Effector memory CD8-positive, alpha-beta T cell (primary cell): ENCODE measurements at places on chromosomes 3 and 15.
A peak's percentile ranks its signal among the peaks of the same experiment; 100 is the strongest.

DNA sequence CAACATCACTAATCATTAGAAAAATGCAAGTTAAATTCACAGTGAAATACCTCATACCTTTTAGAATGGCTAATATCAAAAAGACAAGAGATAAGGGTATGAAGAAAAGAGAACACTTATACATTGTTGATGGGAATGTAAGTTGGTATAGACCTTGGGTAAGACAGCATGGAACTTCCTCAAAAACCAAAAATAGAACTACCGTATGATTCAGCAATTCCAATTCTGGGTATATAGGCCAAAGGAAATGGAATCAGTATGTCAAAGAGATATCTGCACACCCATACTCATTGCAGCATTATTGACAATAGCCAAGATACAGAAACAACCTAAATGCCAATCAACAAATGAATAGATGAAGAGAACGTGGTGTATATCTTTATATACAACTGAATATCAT is 166.8 kb upstream of the LRRN1 start:
- H3K4me1 ChIP-seq: no peaks in the 10 kb centered on the region
- H3K4me3 ChIP-seq: no peak overlapping the region
- DNase-seq: no peak
- H3K36me3 ChIP-seq: no peaks in the 10 kb centered on the region
- H3K27me3 ChIP-seq: no peaks in the 10 kb centered on the region
- no peak overlapping the region for H3K27ac ChIP-seq

DNA sequence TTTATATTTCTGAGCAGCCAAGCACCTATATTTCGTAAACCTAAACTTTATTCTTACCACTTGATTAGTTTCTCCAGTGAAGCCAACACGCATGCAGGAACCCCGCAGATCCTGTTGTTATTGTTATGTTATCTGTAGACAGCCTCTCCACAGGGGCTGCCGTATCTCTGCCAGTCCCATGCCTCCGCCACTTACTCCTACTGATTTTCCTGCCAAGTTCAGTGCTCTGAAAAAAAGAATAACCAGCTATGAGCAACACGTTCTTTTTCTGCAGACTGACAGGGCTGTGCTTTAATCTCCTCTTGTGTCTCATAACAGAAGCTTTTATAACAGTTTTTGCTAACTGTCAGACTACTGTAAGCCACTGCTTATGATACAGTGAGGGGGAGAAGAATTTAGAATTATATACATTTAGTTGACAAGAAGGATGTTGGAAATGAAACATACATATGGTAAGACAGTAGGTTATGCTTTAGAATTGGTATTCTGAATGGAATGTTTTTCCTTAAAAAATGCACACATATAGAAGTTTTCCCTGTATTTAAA is 347.4 kb downstream of the SI start:
- no peaks in the 10 kb centered on the region for H3K27me3 ChIP-seq
- no peak overlapping the region for H3K4me3 ChIP-seq
- no peak for DNase-seq
- H3K36me3 ChIP-seq: no peaks in the 10 kb centered on the region
- H3K27ac ChIP-seq: no peak overlapping the region

GRCh38 chr15:39444735-39445470 is 136.0 kb upstream of the THBS1 start:
- H3K27me3 ChIP-seq: peaks cover 65% of the 10 kb centered on the region
- H3K27ac ChIP-seq: no peak overlapping the region
- no peaks in the 10 kb centered on the region for H3K36me3 ChIP-seq
- H3K4me1 ChIP-seq: no peaks in the 10 kb centered on the region

DNA sequence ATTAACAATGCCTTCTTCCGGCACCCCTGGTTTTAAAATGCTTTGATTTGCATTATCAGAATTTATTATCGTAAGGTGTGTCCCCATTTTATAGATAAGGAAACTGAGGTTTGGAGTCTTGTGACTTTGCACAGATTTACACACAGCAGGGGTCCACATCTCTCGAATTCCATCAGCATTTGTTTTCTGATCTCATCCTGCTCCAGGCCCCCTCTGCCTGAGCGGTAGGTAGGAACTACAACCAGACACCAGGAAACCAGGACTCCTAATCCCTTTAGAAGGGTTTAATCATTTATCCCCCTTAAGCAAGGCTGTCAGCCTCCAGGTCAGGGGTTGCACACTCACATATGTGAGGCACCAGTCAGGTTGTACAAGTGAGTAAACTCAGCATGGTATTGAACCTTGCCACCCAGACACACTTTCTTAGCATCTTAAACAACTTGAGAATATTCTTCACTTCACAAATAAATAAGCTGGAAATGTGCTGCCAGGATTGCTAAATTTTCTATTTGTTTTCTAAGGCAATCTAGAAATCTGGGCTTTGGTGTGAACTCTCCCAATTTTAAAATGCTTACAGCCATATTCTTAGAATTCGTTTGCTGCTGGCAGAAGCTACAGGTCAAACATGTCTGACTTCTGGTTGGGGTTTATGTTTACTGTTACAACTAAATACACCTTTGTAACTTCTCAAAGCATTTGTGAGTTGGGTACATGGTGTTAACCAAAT is 31.7 kb upstream of the CMTM7 start:
- no peaks in the 10 kb centered on the region for H3K27me3 ChIP-seq
- no peak overlapping the region for H3K27ac ChIP-seq
- no peak for DNase-seq
- no peak overlapping the region for H3K4me3 ChIP-seq
- H3K36me3 ChIP-seq: peaks cover 2% of the 10 kb centered on the region
- no peaks in the 10 kb centered on the region for H3K4me1 ChIP-seq

GRCh38 chr15:90641581-90642463 is 75.3 kb upstream of the BLM start:
- H3K4me1 ChIP-seq: peaks cover 9% of the 10 kb centered on the region
- H3K27me3 ChIP-seq: no peaks in the 10 kb centered on the region
- H3K36me3 ChIP-seq: peaks cover 26% of the 10 kb centered on the region
- no peak overlapping the region for H3K4me3 ChIP-seq

DNA sequence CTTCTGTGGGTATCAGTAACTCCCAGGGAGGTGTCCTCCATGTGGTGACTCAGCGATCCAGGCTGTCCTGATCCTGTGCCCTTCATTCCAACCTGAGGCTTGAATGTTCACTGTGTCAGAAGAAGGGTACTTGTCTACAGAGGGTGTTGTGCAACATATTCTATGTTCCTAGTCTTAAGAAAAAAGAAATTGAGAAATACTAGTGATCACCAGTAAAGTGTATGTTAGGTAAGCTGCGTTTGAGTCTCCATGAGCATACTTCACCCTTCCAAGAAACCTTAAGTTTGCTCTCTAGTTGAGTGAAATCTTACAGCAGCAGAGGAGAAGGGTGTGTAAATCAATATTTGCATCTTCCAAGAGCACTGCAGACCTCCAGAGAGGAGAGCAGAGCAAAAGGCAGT is 122.2 kb upstream of the SLC24A5 start:
- H3K27ac ChIP-seq: no peak overlapping the region
- no peak overlapping the region for H3K4me3 ChIP-seq
- no peaks in the 10 kb centered on the region for H3K27me3 ChIP-seq
- no peak for DNase-seq
- no peaks in the 10 kb centered on the region for H3K4me1 ChIP-seq
- H3K36me3 ChIP-seq: no peaks in the 10 kb centered on the region

GRCh38 chr3:79598594-79598993 is 169.2 kb downstream of the ROBO1 start:
- H3K4me1 ChIP-seq: no peaks in the 10 kb centered on the region
- no peak overlapping the region for H3K27ac ChIP-seq
- no peak for DNase-seq

GRCh38 chr15:64634027-64634426 is 141.4 kb downstream of the RBPMS2 start:
- no peaks in the 10 kb centered on the region for H3K27me3 ChIP-seq
- DNase-seq: peak; percentile 47
- H3K27ac ChIP-seq: peak overlapping the region; percentile 93
- H3K4me1 ChIP-seq: peaks cover 55% of the 10 kb centered on the region
- peak overlapping the region; percentile 78 for H3K4me3 ChIP-seq

GRCh38 chr3:155554777-155555451 is 190.0 kb downstream of the PLCH1 start:
- no peak overlapping the region for H3K4me3 ChIP-seq
- H3K4me1 ChIP-seq: no peaks in the 10 kb centered on the region
- H3K27me3 ChIP-seq: no peaks in the 10 kb centered on the region
- no peak overlapping the region for H3K27ac ChIP-seq
- no peak for DNase-seq

- DNase-seq: no peak
- no peaks in the 10 kb centered on the region for H3K36me3 ChIP-seq
- no peak overlapping the region for H3K27ac ChIP-seq
- H3K4me3 ChIP-seq: no peak overlapping the region
These were observed 22.6 kb upstream of the FSTL1 start for GRCh38 chr3:120473389-120473788.

DNA sequence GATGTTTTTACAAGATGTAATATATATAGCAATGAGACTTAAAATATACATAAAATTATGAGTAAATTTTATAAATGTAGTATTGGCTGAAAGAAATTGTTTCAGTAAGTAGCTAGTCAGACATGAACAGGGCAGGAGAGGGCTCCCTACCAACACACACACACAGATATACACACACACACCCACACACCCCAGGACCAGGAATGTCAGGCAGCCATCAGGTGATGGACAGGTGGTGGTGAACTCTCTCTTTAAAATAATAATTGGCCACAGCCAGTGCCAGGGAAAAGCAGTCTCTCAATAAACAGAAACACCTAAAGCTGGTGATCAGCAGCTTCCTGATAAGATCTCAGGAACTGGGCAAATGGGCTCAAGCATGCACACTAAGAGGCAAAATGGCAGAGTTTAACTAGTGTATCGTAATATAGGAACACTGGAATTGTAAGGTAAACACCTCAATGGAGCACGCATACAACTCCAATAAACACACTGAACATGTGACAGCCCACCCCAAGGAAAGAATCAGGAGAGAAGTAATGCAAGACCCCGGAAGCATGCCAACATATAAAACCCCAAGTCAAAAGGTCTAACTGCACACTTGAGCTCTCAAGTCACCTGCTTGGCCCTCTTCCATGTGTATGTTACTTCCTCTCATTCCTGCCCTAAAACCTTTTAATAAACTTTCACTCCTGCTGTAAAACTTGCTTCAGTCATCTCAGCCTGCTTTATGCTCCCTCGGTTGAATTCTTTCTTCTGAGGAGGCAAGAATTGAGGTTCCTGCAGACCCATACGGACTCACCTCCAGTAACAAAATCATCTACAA is 1034.1 kb upstream of the SEMA6D start:
- DNase-seq: no peak
- H3K4me3 ChIP-seq: no peak overlapping the region
- no peaks in the 10 kb centered on the region for H3K27me3 ChIP-seq
- no peaks in the 10 kb centered on the region for H3K36me3 ChIP-seq

- H3K4me3 ChIP-seq: peak within 1 kb of the TSS; percentile 99
- H3K27ac ChIP-seq: peak within 1 kb of the TSS; percentile 97
- H3K36me3 ChIP-seq: peaks cover 14% of the 10 kb centered on the region
- H3K27me3 ChIP-seq: no peaks in the 10 kb centered on the region
These were observed at the start of gene MFN1 for GRCh38 chr3:179347345-179348194. Gene MFN1 (plus strand): TSS chr3:179347709. CDS start chr3:179348852, 1,143 bp downstream.

GRCh38 chr3:16834753-16835152 is 50.0 kb upstream of the PLCL2 start:
- DNase-seq: no peak
- H3K36me3 ChIP-seq: no peaks in the 10 kb centered on the region
- H3K4me3 ChIP-seq: no peak overlapping the region
- peaks cover 17% of the 10 kb centered on the region for H3K4me1 ChIP-seq

GRCh38 chr3:28290863-28291300 is 49.5 kb downstream of the CMC1 start:
- peak overlapping the region; percentile 91 for H3K27ac ChIP-seq
- H3K4me1 ChIP-seq: peaks cover 31% of the 10 kb centered on the region
- no peaks in the 10 kb centered on the region for H3K27me3 ChIP-seq

DNA sequence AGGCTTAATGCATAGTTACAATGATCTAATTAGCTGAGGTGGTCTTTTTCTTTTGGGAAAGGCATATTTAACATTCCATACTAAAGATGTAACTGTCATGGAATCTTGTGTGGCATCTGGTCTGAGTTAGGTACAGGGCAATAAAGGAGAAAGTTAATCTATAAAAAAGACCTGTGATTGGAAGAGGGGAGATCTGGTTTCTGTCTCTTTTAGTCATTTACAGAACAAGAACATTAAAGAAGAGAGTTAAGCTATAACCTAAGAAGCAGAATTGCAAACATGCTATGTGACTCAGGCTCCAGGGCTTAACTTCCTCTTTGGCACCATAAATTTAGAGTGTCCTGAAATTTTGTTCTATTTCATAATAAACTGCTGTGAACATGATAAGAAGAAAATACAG is 47.2 kb upstream of the MME start:
- H3K36me3 ChIP-seq: no peaks in the 10 kb centered on the region
- H3K4me3 ChIP-seq: no peak overlapping the region
- no peak overlapping the region for H3K27ac ChIP-seq
- no peaks in the 10 kb centered on the region for H3K4me1 ChIP-seq
- no peak for DNase-seq

DNA sequence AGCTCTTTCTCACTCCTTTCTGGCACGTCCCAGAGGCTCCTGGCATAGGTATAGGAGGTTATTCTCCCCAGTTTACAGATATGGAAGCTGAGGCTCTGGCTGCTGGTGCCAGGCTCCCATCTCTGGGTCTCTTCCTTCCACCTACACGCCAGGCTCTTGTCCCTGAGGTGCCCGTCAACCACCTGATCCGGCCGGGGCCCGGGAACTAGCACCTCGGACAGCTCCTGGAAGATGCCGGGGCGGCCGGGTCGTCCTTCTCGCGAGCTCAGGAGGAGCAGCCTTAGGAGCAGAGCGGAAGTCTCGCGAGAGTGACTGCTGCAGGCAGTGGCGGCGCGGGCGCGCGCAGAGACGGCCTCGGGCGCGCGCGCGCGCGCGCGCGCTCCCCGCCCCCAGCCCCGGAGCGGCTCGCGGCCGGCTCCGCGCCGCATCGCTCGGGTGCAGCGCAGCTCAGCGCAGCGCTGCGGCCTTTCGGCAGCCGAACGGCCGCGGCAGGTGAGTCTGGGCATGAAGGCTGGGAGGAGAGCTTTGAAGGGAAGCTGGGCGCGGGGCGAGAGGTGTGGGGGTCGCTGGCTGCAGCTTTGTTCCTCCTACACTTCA is at the start of gene SCAMP5:
TSS of gene SCAMP5 (plus strand) at position 382 of the 597 bp plus-strand sequence. CDS start 16,277 bp downstream, outside the sequence.
- H3K36me3 ChIP-seq: peaks cover 6% of the 10 kb centered on the region
- peaks cover 62% of the 10 kb centered on the region for H3K27me3 ChIP-seq
- peaks cover 15% of the 10 kb centered on the region for H3K4me1 ChIP-seq

- H3K4me1 ChIP-seq: no peaks in the 10 kb centered on the region
- H3K36me3 ChIP-seq: no peaks in the 10 kb centered on the region
- no peak overlapping the region for H3K4me3 ChIP-seq
- DNase-seq: no peak
- peaks cover 49% of the 10 kb centered on the region for H3K27me3 ChIP-seq
These were observed 50.4 kb downstream of the SLC2A2 start for GRCh38 chr3:170976190-170976519.

DNA sequence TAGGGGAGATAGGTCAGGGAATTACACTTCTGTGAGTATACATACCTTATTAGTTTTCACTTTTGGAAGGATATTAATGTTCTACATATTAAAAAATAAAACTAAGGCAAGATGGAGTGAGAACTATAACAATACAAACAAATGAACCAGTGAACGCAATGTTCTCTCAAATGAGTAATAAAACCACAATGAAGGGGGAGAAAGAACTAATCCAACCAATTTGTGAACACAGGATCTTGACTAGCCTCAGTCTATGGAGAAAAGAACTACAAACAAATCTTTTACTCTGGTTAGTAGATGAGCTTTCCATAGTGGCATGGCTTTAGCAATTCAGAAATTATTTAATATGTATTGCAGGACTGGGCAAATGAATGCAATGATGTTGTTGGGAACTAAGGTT is 26.9 kb upstream of the ATOSA start:
- H3K4me3 ChIP-seq: no peak overlapping the region
- H3K27ac ChIP-seq: no peak overlapping the region
- H3K36me3 ChIP-seq: no peaks in the 10 kb centered on the region
- no peaks in the 10 kb centered on the region for H3K27me3 ChIP-seq
- H3K4me1 ChIP-seq: no peaks in the 10 kb centered on the region
